GM06990 (cell line): ENCODE measurements at places on chromosomes 3 and 15.

DNA sequence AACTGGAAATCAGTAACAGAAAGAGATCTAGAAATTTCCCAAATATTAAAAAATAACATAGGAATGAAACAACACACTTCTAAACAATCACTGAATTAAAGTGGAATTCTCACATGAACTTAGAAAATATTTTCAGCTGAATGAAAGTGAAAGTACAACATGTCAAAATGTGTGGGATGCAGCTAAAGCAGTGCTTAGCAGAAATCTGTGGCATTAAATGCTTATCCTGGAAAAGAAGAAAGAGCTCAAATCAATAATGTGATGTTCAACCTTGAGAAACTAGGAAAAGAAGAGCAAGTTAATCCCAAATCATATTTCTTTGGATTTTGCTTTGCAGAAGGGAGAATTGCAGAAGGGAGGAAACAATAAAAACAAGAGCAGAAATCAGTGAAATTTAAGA, 98.2 kb upstream of the NR2E3 start:
- no peak for DNase-seq

- no peak for DNase-seq
These were observed 118.0 kb downstream of the GSK3B start for GRCh38 chr3:119976214-119976613.

DNA sequence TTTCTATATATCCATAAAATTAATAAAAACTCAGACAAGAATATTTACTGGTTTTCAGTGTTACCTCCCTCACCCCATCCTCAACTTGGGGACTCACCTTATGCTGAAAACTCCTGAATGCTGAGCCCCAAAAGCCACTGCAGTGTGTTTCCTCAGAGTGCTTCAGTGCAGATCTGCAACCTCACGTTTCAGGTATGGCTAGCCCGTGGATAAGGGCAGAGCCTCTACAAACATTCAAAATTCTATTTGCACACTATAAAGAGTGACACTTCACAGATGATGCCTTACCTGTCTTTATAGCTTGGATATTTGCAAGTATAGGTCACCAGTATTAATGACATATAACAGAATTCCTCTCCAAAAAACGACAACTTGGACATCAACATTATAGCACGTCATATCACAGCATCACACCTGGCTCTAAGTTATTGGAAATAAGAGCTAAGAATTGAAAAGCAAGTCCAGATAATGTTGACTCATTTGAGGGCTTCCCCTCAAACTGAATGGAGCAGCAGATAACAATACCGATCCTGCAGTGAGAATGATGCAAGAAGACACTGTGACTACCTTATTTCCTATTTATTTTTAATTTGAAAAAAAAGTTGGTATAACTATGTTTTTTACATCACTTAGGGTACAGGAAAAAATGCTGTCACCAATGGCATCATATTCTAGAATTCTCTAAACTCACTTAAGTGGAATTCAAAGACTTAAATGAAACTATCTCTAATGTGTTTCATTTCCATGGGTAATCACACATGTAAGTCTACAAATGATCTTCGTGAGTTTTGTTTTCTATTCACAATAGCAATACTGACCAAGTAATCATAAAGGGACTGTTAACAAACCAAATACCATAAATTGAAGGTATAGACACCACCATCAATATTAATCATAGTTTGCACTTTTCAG, 40.7 kb upstream of the RSL24D1 start:
- DNase-seq = no peak

GRCh38 chr3:101685870-101686307, 629 bp downstream of the RPL24 start:
- DNase-seq = no peak

GRCh38 chr3:188558343-188559071, 404.6 kb downstream of the LPP start:
- DNase-seq = no peak

DNA sequence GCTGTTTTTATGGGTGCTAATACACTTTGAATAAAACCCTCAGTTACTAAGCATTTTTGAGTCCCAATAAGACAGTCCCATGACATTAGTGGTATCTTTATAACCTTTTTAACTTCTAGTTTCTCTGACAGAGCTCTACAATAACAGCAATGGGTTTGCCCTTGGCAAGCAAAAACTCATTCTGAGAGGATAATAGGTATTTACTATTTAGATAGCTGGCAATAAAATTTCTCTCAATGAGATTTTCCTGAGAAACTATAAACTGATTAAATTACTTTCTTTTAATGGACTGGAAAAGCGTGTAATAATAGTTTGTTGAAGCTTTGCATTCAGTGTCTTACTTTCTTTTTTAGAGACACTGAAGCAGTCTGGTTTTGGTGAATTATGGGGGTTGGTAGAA, 168.0 kb upstream of the MLF1 start:
- no peak for DNase-seq

DNA sequence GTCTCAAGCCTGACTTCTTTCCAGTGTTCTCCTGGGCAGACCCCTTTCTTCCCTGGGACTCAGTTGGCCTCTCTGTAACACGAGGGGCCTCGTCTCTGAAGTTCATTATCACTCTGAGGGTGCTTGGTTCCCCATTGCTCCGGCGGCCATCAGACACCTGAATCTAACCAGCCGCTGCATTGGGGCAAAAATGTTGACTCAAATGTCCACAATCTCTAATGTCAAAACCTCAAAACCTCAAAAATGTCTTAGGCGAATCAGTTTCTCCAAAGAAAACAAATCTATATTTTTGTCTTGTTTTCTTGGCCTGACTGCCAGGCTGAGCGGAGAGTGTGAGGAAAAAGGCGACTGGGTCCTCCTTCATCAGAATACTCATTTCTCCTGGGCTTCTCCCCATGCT, 220.7 kb downstream of the VPS13C start:
- no peak for DNase-seq

- DNase-seq = no peak
These were observed 299 bp downstream of the PAQR9 start for GRCh38 chr3:142963234-142963515.

- DNase-seq = no peak
These were observed 369.0 kb upstream of the CDIN1 start for GRCh38 chr15:36210426-36210825.

DNA sequence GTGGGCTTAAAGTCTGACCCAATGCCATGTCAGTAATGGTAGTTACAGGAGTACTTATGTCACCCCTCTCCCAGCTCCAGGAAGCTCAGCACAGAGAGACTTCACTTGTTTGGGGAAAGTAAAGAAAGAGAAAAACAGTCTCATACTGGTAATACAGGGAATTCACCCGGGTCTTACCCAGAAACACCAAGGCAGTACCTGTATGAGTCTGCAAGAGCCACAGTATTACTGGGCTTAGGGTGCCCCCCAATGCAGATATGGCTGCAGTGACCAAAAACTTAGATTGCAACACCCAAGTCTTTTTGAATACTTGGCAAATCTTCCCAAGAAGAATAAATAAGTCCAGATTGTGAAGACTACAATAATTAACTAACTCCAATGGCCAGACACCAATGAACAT, 622.1 kb downstream of the IGSF11 start:
- DNase-seq = no peak

DNA sequence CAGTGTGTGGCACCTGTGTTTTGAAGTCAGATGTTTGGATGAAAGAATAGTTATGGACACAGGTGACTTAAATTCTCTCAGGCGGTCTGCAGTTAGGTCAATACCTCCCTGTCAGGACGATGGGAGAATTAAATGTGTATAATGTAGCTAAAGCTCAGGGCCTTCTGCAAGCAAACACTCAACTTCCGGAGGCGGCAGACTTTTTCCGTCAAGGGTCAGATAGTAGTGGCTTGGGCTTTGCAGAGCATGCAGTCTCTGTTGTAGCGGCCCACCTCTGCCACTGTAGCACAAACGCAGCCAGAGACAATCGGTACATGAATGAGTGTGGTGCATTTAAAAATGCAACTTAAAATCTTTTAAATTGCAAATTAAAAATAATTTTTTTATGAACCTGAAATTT, 47.4 kb downstream of the CMTM8 start:
- no peak for DNase-seq

- no peak for DNase-seq
These were observed 260.6 kb upstream of the NECTIN3 start for GRCh38 chr3:110811050-110811449.

DNA sequence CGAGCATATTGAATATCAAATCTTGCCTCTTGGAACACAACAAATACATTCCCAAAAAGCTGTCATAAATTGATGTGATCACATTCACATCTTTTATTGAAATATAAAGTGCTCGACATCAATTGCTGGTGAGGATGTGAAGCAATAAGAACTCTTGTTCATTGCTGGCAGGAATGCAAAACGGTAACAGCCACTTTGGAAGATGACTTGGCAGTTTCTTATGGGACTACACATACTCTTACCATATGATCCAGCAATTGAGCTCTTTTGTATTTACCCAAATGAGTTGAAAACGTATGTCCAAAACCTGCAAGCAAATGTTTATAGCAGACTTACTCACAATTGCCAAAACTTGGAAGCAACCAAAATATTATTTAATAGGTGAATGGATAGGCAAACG, 234.9 kb downstream of the CACNA2D3 start:
- no peak for DNase-seq

DNA sequence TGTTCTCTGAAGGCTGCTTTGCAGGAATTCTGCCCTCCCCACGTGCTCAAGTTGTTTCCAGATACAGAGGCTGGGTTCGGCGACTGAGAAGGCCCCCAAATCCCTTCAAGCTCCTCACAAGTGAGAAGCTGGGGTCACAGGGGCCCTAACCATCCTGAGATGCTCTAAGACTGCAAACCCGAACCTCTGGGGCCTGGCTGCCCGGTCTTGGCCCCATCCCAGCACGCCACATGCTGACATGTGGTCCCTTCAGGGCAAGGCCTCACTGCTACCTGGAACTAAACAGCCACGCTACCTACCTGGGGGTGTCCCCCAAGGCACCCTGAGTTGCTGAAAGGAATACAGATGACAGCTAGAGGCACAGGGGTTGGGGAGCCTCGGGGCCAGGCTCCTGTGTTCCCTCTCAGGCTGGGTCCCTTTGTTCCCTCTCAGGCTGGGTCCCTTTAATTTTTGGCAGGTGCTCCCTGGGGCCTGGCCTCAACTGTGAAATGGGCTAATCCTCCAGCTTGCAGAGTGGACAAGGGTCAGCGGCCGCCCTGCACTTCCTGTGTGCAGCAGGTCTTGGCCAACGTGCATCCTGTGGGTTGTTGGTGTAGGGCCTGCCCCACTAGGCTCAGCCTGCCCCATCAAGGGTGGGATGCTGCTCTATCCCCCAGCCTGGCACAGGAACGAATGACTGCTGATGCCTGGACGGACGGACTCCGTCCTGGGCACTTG, 32.5 kb downstream of the KLHL25 start:
- DNase-seq = no peak

DNA sequence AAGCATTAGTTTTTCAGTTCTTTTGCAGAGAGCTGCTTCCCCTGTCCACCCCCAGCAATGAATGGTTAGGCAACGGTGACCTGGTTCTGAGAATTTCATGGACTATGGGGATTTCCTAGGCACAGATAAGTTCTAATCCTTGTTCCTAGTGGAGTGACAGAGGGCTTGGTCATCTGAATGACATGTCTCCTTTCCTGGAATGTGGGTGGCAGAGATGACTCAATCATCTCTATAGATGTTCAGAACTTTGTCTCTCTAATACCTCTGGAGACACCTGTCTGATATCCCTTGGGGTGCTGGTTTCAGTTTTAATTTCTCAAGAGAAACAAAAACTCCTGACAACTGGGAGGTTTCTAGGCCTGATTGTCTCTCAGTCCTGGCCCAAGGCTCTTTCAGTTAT, 10.4 kb downstream of the PLA2G4E start:
- DNase-seq = no peak

DNA sequence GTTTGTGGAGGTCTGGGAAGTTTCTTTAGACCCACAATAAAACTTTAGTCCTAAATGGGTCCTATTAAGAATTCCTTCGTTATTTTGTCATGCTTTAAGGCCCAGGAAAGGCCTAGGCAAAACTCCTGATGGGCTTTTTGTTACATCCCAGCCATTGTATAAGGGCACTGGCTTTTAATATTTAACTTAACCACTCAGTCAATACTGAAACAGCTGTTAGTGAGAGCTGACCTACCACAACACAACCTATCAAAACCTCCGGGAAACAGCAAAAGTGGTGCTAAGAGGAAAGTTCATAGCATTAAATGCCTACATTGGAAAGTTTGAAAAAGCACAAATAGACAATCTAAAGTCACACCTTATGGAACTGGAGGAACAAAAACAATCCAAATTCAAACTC, 39.6 kb downstream of the ALCAM start:
- DNase-seq = no peak

DNA sequence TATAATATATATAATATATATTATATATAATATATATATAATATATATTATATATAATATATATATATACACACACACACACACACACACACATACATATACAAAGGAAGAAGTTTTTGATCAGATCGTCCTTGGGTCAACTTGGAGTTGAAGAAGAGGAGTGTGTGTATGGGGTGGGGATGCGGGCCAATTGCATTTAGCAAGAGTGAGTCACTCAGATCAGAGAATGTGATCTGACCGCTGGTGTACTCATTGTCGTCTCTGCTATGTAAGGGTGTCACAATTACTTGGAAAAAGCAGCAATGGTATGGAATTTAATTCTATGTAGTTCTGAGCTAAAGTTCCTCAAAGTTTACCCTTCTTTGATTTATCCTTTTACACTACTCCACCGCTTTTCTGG, 4.6 kb upstream of the VGLL3 start:
- no peak for DNase-seq

GRCh38 chr3:128521715-128522114, 28.7 kb upstream of the GATA2 start:
- DNase-seq = no peak

DNA sequence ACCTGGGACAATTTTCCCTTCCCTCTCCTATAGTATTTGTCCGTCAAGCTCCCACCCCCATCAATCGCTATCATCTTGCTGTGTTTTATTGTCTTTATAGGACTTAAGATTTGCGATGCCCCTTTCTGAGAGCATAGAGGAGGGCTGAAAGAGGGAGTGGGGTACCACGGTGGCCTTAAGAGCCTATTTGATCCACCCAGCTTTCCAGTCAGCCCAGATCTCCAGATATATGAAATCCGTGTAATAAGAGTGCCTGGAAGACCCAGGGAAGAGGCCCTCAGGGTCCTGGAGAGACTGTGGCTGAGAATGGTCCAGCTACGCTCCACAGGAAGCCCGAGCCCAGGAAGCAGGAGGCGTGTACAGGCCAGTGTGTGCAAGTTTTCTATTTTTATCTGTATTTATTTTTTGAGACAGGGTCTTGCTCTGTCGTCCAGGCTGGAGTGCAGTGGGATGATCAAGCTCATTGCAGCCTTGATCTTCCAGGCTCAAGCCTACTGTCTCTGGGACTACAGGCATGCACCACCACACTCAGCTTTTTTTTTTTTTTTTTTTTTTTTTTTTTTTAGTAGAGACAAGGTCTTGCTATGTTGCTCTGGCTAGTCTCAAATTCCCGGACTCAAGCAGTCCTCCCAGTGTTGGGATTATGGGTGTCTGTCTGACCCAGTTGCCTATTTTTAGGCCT, 964 bp upstream of the NCKIPSD start:
- no peak for DNase-seq
